ENCODE measurements at places on chromosomes 2 and 18.
A peak's percentile ranks its signal among the peaks of the same experiment; 100 is the strongest.

- peak; percentile 19 for DNase-seq
Measured at GRCh38 chr2:64807417-64807816, 153.7 kb upstream of the SERTAD2 start.

DNA sequence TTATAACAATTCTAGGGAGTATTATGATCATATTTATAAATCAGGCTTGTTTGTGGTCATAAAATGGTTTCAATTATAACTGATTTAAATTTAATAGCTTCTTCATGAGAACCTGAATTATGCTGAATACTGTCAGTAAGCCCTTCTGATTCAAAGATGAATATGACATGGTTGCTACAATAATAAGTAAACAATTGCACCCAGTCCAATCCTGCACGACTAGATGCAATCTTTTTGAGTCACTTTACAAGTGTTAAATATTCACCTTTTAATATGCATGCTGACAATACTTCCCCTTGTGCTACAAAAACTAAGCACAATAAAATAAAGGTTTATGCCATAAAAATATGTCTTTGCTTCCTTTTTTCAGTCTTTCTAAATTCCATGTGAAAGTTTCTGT lies 325.2 kb downstream of the KCNJ3 start:
- no peak for DNase-seq

GRCh38 chr2:96409081-96409819 lies 73.7 kb downstream of the NCAPH start:
- no peak for DNase-seq

GRCh38 chr2:119241205-119241532 lies 17.5 kb downstream of the STEAP3 start:
- no peak for DNase-seq

GRCh38 chr18:49399003-49399402 lies 61.4 kb downstream of the DYM start:
- DNase-seq = no peak

- no peak for DNase-seq
Measured at GRCh38 chr18:26655525-26656430, 107.4 kb upstream of the KCTD1 start.

GRCh38 chr2:162462911-162463310 lies 119.0 kb downstream of the GCA start:
- no peak for DNase-seq

- DNase-seq = no peak
Measured at GRCh38 chr18:13548106-13548819, 178.1 kb downstream of the FAM210A start.

DNA sequence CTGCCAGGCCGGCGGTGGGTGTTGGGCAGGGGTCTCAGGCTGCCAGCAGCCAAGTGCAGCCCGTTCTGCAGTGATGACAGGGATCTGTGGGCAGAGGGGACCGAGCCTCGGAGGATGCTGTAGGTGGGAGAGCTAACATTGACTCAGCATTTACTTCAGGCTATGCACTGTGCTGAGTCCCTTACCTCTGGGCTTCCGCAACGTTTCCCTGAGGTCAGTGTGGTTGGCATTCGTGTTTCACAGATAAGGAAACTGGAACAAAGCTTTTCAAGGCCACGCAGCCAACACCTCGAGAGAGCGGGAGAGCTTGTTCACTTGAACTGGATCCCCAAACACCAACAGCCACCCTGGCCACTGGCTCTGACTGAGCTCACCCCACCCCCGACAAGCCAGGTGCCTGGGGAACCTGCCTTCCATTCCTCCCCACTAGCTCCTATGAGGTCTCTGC lies 839 bp upstream of the GPR148 start:
- no peak for DNase-seq

DNA sequence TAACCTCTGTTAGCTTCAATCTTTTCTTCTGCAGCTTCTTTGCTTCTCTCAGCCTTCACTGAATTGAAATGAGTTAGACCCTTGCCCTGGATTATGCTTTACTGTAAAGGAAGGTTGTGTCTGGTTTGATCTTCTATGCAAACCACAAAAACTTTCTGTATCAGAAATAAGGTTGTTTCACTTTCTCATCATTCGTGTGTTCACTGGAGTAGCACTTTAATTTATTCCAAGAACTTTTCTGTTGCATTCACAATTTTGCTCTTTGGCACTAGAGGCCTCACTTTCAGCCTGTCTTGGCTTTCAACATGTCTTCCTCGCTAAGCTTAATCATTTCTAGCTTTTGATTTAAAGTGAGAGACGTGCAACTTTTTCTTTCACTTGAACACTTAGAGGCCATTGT lies 365.3 kb downstream of the TDRD15 start:
- no peak for DNase-seq

DNA sequence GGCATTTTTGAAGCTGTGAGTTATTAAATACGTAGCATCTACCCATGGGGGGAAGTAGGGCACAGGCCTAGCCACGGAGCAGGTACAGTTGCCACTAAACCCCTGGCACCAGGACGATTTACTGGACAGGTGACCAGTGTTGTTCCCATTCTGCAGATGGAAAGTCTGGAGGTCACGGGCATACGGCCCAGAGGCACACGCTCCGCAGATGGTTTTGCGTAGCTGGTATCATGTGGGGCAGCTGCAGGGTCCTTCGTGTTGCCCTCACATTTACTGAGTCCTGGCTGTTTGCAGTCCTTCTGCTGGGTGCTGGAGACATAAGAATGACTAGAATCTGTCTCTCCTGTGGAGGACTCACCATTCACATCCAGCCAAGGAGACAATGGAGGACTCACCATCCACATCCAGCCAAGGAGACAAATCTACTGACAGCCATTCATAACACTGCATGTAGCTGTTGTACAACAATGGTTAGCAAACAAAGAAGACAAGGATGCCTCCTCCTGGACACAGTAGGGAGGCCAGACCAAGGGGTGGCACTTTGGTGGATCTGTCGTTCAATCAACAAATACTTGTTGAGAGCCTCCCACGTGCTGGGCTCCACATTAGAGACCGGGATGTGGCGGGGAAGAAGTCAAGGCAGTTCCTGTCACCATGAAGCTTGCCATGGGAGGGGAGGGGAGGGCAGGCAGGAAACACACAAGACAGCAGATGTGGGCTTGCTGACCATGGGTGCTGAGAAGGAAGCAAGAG lies 24.9 kb downstream of the TWIST2 start:
- DNase-seq = no peak

DNA sequence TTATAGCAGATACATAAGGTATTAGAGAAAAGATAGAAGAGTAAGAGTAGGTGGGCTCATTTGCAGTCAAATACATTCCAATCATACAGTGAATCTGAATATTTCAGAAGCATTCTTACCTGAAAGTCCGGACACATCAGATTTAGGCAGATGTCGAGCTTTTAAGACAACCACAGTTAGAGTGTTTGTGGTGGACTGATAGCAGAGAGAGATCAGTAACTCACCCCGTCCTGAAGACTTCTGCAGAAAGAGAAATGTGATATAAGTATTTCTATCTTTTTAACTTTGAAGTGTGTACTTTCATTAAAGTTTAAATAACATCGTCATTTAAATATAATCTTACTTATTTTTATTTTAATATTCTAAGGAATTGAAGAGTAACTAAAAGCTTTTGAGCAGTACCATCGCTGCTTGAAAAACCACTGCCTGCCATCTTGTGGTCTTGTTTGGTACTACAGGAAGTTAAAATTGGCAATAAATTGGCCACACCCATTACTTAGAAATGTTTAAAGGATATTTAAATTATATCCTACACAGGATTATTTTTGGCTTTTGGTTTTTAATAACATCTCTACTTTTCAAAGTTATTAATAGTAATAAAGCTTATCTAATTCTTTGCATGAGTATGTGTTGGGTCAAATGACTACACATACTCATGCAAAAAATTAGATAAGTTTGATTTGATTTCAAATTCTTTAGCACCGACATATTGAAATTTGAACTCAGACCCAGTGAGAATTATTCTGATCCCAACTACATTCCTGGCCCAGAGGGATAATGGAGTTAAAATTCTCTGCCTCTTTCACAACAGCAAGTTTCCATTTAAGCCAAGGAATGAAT lies 5.5 kb downstream of the SYT4 start:
- peak; percentile 34 for DNase-seq

- no peak for DNase-seq
Measured at GRCh38 chr18:39806525-39806924, 2148.5 kb upstream of the PIK3C3 start.

GRCh38 chr18:52936931-52937330 lies 596.9 kb downstream of the DCC start:
- DNase-seq = no peak

DNA sequence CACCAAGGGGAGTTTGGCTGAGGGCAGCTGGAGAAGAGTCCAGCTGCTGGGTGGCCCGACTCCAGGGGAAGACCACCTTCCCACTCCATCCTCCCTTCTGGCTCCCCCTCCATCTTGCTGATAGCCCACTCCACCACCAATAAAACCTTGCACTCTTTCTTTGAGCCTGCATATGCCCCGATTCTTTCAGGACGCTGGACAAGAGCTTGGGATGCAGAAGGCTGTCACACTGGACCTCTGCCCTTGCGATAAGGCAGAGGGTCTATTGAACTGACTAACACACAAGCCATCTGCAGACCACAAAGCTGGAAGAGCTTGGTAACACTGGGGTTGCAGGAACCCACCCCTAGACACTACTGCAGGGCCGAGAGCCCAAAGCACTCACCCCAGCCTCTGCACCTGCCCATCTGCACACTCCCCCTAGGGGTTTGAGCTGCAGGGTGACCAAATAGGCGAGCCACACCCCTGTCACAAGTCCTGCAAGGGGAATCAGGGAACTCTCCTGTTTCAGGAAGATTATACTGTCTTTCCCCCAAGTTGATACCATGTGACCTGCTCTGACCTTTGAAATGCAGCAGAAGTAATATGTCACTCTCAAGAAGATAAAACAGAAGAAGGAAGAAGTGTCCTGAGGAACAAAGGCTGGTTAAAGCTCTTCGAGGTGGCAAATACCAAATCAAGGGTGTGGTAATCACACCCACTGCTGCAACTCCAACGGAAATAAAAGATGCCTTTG lies 70.5 kb downstream of the SMAD4 start:
- no peak for DNase-seq

DNA sequence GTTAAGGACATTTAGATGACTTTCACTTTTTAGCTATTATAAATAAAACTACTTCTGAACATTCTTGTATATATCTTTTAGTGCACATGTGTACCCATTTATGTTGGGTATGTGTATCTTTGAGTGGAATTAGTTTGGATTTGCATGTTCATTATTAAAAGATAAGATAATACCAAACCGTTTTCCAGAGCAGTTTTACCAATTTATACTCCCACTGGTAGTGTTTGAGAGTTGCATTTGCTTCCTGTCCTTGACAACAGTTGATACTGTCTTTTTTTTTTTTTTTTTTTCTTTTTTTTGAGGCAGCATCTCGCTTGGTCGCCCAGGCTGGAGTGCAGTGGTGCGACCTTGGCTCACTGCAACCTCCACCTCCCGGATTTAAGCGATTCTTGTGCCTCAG lies 23.3 kb downstream of the SLC30A6 start:
- no peak for DNase-seq

DNA sequence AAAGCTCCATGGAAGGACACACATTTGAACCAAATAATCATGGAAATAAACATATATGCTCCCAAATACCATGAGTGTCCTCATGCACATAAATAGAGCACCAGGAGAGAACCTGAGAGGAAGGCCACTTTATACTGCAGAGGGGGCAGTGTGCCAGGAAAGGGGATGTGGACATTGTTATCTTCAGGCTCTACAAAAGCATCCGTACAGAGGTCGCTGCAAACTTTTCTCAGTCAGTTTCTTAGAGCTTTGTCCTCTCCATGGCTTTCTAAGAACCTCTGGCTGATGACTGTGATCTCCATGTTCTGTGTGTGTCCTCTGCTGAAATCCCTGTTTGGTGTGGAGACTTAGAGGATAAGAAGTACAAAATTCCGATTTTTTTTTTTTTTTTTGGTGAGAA lies 515.7 kb downstream of the CNTNAP5 start:
- no peak for DNase-seq

GRCh38 chr18:32930695-32931301 lies 158.0 kb upstream of the KLHL14 start:
- DNase-seq = peak; percentile 10

DNA sequence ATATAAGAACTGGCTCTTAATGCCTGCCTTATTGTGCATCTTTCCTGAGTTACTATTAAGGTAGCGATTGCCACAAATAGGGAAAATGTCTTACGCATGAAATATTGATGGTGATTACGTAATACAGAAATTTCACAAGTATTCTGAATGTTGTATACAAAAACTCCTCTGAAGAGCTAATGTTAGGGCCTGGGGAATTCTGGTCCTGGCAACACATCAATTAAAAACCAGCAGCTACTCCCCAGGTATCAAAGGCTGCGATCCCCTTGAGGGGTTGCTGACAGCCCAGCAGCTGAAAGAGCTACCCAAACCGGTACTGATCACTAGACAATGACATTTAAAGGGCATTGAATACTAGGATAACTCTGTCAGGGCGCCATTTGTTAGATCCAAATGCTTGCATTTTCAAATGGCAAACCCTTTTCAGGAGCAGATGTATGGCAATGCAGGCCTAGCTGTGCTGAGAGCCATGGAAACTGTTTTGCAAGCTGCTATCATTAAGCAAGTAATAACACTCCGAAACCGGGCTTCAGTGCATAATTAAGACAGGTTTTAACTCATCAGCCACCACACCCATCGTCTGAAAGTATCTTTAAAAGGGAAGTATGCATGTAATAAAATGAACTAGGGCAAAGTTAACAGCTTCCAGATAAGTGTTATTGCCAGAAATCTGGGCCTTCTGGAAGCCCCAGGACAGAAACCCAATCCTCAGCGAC lies 78.4 kb downstream of the CLHC1 start:
- no peak for DNase-seq

- DNase-seq = no peak
Measured at GRCh38 chr2:193907561-193907960, 1712.8 kb upstream of the TMEFF2 start.

DNA sequence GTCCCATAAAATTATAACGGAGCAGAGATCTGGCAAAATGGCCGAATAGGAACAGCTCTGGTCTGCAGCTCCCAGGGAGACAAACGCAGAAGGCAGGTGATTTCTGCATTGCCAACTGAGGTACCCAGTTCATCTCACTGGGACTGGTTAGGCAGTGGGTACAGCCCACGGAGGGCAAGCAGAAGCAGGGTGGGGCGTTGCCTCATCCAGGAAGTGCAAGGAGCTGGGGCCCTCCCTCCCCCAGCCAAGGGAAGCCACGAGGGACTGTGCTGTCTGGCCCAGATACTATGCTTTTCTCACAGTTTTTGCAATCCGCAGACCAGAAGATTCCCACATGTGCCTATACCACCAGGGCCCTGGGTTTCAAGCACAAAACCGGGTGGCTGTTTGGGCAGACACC lies 22.8 kb downstream of the ICA1L start:
- no peak for DNase-seq

DNA sequence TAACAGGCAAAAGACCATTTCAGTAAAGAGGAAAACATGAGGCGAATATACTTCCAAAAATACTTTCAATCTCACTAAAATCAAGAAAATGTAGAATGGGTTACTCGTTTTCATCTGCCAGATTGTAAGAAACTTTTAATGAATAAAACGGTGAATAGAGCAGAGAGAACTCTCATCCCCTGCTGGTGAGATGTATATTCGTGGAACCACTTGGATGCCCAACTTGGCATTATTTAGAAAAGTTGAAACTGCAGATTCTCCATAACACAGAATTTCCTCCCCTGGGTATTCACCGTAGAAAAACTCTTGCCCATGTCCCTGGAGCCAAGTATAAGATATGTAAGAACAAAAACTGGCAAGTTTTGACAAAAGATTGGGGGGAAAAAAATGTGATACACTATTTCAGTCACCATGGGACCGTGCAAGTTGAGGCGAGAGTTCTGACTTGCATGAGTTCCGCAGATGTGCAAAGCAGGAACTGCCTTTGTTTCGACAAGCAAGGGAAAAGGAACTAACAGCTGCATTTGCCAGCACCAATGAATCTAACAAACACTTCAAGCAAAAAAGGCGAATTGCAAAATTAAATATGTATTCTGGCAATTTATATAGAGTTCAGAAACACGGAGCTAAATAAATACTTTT lies 14.8 kb downstream of the TIMM21 start:
- no peak for DNase-seq

Measured in K562 (cell line).